ENCODE measurements at places on chromosomes 1 and 21.

- DNase-seq, result no peak
Measured at GRCh38 chr1:94954263-94955220, 27.6 kb upstream of the CNN3 start.

- DNase-seq, result peak; percentile 57
Measured at GRCh38 chr1:172135076-172135672, 285.3 kb upstream of the C1orf105 start.

DNA sequence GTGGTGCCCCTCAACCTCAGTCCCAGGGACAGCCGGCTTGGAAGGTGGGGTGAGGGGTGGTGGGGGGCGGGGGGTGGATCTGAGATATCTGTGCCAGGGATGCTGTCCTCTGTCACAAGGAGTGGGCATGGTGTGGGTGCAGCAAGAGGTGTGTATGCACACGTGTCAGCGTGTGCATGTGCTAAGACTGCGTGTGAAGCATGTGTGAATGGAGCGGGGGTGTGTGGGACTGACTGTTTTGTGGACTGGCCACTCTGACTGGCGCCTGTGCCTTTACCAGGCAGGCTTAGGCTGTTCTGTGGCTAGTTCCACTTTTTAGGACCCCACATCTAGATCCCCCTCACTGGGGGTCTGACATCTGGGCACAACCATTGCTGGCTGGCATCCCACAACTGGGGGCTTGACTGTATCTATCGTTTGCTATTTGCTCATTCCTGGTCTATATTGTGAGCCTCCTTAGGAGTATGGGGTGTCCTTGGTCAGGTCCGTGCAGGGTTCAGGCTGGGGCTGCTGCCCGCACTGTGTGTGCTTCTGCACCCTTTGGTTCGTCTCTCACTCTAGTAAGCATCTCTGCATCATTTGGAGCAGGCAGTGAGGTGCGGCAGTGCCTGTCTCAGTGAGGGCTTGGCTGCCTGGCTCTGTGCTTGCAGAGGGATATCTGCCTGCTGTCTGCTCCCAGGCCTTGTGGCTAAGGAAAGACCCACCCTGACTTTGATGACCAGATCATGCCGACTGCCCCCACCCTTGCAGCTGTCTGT lies 1.9 kb downstream of the AMPD2 start:
- DNase-seq, result peak; percentile 62

GRCh38 chr1:23601135-23601967 lies 42.0 kb upstream of the ID3 start:
- no peak for DNase-seq

GRCh38 chr1:26003756-26004155 lies 5.9 kb upstream of the PAFAH2 start:
- DNase-seq, result no peak

GRCh38 chr1:10249808-10250457 lies 39.6 kb downstream of the KIF1B start:
- no peak for DNase-seq

- no peak for DNase-seq
Measured at GRCh38 chr21:24826822-24827221, 780.5 kb downstream of the MRPL39 start.

GRCh38 chr1:91912266-91912665 lies 26.3 kb upstream of the TGFBR3 start:
- DNase-seq, result no peak

GRCh38 chr1:57072401-57073110 lies 106.7 kb upstream of the C8B start:
- peak; percentile 17 for DNase-seq

DNA sequence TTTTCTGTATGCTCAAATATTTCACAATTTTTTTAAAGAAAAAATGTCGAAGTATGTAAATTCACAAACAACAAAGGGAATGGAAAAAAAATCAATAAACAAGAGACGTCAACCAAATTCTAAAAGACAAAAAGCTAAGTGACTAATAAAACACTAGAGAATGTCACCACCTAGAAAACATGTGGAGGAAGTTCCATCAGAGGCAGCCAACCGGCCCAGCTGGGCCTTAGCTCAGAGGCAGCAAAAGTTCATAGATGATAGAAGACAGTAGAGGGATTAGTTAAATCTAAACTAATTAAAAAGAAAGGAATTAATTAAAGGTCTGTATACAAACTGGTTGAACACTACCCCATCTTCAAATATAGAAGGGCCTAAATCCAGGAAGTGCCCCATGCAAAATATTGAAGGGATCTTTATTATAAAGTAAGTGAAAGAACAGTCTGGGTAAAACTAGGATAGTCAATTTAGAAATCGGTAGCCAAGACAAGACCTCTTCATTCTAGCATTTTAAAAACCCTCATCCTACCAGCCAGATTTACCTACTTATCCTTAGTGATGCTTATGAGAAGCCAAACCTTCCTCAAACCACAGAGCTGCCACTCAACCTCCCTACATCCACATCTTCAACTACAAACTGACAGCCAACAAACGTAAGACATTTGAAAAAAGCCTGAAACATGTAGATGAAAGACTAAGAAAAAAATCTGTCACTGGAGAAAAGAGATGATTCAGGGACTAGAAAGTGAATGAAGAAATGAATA lies 23.7 kb downstream of the MRPL39 start:
- DNase-seq, result no peak

DNA sequence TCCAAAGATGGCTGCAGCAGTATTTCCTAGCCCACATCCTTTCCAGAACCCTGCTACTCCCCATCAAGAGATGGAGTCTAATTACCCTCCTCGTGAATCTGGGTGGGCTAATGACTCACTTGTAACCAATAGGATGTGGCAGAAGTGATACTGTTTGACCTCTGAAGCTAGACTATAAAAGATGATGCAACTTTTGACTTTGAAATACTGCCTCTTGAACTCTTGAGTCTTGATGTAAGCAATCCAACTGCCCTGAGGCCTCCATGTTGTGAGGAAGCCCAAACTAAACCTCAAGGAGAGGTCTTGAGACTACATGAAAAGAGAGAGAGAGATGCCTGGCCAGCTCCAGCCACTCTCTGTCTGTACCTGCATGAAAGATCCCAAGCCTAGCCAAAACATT lies 29.5 kb downstream of the LMO4 start:
- DNase-seq, result no peak

DNA sequence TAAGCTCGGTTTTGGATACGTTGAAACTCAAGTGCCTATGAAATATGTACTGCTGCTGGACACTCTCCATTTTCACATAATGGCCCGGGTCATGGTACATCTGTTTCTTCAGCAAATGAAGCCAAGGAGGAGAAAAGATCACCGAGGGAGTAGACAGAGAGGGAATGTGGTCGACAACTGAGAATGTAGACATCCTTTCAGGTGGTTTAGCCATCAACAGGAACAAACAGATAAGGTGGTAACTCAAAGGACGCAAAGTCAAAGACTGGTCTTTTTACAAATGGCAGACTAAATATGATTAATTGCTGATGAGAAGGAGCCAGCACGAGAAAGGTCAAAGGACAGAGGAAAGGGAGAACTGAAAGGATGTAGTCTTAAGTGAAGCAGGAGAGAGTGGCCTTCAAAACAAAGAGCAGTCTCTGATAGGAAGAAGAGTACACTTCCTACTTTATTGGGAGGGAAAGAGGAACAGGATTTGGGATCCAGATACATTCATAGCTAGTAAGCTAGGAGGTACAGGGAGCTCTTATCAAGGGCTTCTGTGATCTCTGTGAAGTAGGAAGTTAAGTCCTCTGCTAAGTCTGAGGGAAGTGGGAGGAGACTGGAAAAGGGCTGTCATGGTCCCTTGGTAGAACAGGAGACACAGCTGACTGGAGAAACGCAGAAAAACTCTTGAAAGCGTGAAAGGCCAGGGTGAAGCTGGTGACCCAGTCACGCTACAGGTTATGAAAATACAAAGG lies 28.3 kb downstream of the NUP133 start:
- peak; percentile 16 for DNase-seq

DNA sequence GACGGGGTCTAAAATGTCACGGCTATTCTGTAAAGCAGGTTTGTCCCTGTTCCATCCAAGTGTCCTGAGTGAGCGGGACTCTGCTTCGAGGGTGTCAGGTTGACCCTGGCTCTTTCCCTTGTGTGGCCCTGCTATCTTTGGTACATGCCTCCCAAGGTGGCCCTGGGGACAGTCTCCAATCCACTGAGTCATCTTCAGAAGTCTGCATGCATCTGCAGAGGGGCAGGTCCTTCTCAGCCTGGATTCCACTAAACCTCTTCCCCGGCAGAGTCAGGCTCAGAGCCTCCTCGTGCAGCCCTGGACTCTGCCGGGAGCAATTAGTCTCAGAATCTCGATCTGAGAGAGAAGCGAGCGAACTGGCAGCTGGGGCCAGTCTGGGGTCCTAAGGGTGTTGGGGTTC lies 50.1 kb upstream of the KCNJ15 start:
- no peak for DNase-seq

- peak; percentile 78 for DNase-seq
Measured at GRCh38 chr1:41239988-41240610, 2.0 kb downstream of the SCMH1 start.

DNA sequence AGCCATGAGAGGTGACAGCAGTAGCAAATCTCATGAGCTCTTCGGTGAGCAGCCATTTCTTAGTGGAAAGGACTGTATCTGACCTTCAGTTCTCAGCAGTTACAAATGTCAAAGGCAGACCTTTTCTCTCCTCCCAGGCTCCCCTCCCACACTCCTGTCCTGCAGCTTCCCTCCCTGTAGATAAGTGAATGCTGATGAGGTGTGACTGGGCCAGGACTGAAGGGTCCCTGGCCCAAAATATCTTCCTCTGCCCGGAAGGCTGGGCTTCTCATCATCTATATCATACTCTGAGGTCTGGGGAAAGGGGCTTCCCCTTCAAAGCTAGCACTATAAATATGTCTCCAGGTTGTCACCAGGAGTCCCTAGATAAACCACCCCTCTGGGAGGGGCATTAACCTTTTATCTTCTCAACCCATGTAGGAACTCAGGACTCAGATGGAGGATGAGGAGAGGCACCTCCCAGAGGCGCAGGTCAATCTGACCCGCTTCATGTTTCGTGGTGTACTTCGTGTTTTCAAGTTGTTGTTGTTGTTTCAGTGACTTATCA lies 3.6 kb upstream of the ADAMTSL4 start:
- DNase-seq, result peak; percentile 71

DNA sequence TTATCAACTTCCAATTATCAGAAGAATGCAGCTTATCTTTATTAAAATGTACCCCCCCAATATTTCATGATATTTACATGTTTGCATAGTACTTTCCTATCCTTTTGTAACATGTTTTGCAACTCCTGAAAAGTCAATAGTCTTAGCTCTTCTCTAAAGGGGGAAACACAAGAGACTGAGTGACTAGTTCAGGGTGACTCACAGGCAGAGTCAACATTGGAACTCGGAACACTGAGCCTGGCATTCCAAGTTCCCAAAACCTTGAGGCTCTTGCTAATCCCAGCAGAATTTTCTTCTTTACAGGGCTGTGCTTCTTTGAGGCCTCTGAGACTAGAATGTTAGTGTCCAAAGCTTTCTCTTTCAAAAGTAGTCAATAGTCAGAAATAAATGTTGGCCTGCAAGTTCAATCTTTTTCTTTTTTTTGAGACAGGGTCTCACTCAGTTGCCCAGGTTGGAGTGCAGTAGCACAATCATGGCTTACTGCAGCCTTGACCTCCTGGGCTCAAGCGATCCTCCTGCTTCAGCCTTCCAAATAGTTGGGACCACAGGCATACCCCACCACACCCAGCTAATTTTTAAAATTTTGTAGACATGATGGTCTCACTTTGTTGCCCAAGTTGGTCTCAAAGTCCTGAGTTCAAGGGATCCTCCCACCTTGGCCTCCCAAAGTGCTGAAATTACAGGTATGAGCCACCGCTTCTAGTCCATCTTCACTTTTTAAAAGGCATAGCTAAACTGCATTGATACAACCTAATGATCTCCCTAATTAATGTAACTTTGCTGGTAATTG lies 37.5 kb downstream of the ZNF281 start:
- no peak for DNase-seq

- no peak for DNase-seq
Measured at GRCh38 chr1:98028800-98029199, 108.0 kb upstream of the DPYD start.

- DNase-seq, result no peak
Measured at GRCh38 chr1:71463144-71463543, 382.3 kb upstream of the ZRANB2 start.

DNA sequence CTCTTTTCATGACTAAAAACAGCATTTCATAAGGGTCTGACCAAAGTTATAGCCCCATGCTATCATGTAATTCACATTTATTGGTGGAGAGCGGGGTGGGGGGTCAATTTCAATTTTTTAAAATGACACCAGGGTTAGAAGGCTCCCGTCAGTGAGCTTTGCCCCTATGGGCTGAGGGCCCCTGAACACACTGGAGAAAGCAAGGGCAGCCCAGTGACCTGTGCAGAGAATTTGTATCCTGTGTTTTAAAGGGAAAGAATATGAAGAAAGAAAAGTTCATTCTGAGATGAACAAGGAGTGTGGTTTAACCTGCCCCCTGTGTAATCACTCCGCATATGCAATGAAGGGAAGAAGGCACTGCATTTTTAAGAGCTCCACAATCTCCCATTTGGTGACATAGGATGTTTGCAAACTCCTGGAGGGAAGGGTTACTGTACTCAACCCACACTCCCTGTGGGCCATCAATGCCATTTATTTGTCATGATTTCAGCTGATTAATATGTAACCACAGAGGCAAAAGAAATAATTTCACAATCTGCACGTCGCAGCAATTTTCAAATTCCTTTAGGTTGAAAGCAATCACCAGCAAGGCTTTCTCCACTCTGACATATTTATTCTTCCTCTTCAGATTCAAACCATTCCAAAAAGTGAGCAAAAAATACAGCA lies 95.6 kb downstream of the ZNF281 start:
- no peak for DNase-seq

- no peak for DNase-seq
Measured at GRCh38 chr1:14598007-14598497, 433 bp upstream of the KAZN start.

GRCh38 chr1:156705918-156706656 lies 704 bp upstream of the CRABP2 start:
- DNase-seq, result peak; percentile 67

GRCh38 chr1:162197615-162198421 lies 128.3 kb downstream of the NOS1AP start:
- no peak for DNase-seq

DNA sequence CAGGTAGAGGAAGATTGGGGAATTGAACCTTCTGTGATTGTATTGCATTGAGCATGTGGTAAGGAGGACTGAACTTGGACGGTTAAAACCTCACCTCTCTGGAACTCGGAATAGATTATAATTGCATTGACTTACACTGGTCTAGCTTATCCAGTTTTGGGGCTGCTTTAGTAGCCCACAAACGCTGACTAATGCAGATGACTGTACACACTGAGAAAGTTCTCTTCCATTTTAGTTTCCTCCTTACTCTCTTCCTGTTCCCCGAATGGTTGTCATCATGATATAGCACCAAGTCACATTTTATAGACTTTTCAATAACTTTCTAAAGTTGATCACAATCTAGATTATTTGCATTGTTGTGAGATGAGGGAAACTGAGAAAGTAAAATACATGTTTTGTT lies 78.2 kb downstream of the NFIA start:
- DNase-seq, result peak; percentile 58

GRCh38 chr1:183914891-183915290 lies 110.0 kb downstream of the RGL1 start:
- DNase-seq, result no peak

DNA sequence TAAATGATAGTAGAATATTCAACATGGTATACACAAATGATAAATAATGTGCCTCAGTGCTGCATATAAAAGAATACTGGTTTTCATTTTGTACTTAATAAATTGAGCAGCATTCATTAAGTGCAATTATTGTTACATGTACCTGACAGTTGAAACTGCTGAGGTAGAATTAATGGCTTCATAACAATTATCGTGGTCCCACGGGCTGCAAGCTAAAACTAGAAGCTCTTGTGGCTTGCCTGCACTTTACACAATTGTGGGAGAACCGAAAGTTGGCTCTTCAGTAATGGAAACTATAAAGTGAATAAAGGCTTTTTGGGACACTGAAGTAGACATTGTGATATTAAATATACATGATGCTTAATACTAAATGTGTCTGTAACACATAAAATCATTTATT lies 23.2 kb downstream of the INSL5 start:
- DNase-seq, result no peak
